Endothelial cell (in vitro differentiated cells): ENCODE measurements at places on chromosomes 11 and 22.

DNA sequence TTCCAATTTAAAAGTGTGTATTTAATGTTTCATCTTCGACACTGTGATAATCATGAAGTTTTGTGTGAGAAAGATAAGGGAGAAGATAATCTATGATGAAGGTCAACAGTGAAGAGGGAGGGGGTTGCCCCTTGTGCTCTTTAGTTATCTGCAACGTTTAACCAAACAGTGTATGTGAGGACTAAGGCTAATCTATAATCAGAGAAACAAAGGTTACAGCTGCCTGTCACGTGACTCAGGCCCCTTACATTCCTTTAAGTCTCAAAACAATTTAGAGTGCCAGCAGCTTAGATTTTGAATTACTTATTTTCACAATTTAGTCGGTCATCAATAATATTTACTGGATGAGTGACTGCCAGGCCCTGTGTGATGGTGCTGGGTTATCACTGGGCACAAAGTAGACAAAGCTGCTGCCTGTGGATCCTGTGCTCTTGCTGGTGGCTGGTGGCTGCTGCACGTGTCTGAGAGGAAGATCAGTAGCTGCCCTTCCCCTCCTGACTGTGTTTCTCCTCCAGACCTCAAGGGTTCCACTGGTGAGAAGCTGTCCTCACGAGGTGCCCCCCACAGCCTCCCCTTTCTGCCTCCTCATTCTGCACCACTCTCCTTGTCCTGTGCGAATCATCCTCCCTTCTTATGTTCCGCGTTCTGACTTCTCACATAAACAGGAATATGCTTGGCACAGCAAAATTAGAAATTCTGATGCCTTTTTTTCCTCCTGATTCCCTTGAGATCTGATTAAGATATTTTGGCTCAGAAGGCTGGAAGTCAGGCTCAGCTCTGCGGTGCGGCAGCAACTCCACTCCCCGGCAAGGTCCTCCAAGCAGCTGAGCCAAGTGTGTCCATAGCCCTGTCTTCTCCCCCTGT, 331.1 kb upstream of the B3GAT1 start:
- DNase-seq: no peak
- H3K4me1 ChIP-seq: no peaks in the 10 kb centered on the region
- H3K27ac ChIP-seq: no peak overlapping the region
- peaks cover 4% of the 10 kb centered on the region for H3K36me3 ChIP-seq

GRCh38 chr11:2751523-2752203, 51.9 kb upstream of the KCNQ1OT1 start:
- H3K4me3 ChIP-seq: no peak overlapping the region
- peaks cover 11% of the 10 kb centered on the region for H3K27me3 ChIP-seq
- DNase-seq: no peak

DNA sequence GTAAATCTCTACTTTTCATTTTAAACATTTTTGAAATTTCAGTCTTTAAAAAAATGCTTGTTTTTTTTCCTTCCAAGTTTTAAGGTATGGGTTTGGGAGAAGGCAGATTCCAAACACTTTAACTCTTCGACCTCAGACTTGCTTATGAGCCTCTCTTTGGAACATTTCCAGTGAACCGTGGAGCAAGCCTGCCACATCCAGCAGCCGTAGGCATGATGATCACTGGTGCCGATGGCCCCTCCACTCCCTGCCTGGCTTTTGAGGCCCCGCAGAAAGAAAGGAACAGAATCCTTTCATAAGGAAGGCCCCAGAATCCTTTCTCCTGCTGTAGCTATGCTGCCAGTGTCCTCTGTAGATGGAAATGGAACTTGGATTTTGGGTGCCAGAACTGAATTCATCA, 50.7 kb downstream of the BMAL1 start:
- no peak overlapping the region for H3K27ac ChIP-seq
- peaks cover 3% of the 10 kb centered on the region for H3K4me1 ChIP-seq
- peaks cover 5% of the 10 kb centered on the region for H3K27me3 ChIP-seq
- H3K36me3 ChIP-seq: no peaks in the 10 kb centered on the region
- H3K4me3 ChIP-seq: no peak overlapping the region

GRCh38 chr22:44154436-44154942, 26.2 kb upstream of the PARVG start:
- H3K27ac ChIP-seq: no peak overlapping the region
- peaks cover 2% of the 10 kb centered on the region for H3K27me3 ChIP-seq
- DNase-seq: no peak
- no peak overlapping the region for H3K4me3 ChIP-seq

- peaks cover 2% of the 10 kb centered on the region for H3K27me3 ChIP-seq
- H3K27ac ChIP-seq: no peak overlapping the region
- no peak for DNase-seq
Measured at GRCh38 chr11:19646308-19646707, 66.3 kb upstream of the NAV2 start.

- no peak overlapping the region for H3K27ac ChIP-seq
- H3K27me3 ChIP-seq: no peaks in the 10 kb centered on the region
- no peak overlapping the region for H3K4me3 ChIP-seq
- DNase-seq: no peak
- H3K36me3 ChIP-seq: peaks cover 9% of the 10 kb centered on the region
- no peaks in the 10 kb centered on the region for H3K4me1 ChIP-seq
Measured at GRCh38 chr22:47076758-47077157, 314.3 kb downstream of the TBC1D22A start.

DNA sequence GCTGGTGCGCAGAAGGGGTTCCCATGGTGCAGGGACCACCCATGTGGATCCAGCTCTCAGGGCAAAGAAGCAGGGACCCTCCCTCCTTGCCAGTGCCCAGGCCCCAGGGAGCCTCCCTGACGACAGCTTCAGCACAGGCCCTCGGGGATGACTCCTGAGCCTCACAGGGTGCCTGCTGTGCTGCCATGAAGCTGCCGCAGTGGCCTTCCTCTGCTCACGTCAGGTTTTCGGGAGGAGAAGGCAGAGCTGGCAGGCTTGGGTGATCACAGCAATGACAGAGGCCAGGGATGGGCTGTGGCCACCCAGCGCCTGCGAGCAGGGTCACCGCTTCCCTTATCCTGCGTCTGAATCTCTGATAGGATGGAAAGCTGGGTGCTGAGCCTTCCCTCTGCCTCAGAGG, 276.2 kb downstream of the BRD1 start:
- H3K4me1 ChIP-seq: peaks cover 3% of the 10 kb centered on the region
- H3K27me3 ChIP-seq: peaks cover 8% of the 10 kb centered on the region
- no peak overlapping the region for H3K4me3 ChIP-seq
- H3K36me3 ChIP-seq: no peaks in the 10 kb centered on the region
- no peak for DNase-seq

GRCh38 chr11:798093-798713, at the start of gene SLC25A22:
Gene SLC25A22 (minus strand): TSS chr11:798281. CDS start chr11:795006, 3,275 bp downstream.
- peak; percentile 95 for DNase-seq
- H3K36me3 ChIP-seq: no peaks in the 10 kb centered on the region
- H3K27me3 ChIP-seq: peaks cover 10% of the 10 kb centered on the region
- H3K4me1 ChIP-seq: no peaks in the 10 kb centered on the region

- peak overlapping the region; percentile 24 for H3K27ac ChIP-seq
- H3K27me3 ChIP-seq: peaks cover 16% of the 10 kb centered on the region
Measured at GRCh38 chr11:123588117-123588863, 66.1 kb downstream of the SCN3B start.

DNA sequence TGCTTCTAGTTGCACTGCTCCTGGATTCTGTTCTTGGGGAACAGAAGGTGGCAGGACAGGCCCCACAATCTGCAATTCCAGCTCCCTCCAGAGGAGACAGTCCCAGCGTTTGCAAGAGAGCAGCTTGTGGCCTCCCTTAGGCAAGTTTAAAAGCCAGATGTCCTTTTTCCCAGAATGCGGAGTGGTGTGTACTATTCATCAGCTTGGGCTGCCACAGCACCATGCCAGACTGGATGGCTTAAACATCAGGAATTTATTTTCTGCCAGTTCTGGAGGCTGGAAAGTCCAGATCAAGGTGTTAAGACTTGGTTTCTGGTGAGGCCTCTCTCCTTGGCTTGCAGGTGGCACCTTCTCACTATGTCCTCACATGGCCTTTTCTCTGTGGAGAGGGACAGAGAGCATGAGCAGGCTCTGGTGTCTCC, 11.7 kb downstream of the MIAT start:
- peaks cover 28% of the 10 kb centered on the region for H3K4me1 ChIP-seq
- no peak overlapping the region for H3K27ac ChIP-seq
- peak; percentile 73 for DNase-seq
- H3K27me3 ChIP-seq: peaks cover 3% of the 10 kb centered on the region
- H3K4me3 ChIP-seq: no peak overlapping the region

DNA sequence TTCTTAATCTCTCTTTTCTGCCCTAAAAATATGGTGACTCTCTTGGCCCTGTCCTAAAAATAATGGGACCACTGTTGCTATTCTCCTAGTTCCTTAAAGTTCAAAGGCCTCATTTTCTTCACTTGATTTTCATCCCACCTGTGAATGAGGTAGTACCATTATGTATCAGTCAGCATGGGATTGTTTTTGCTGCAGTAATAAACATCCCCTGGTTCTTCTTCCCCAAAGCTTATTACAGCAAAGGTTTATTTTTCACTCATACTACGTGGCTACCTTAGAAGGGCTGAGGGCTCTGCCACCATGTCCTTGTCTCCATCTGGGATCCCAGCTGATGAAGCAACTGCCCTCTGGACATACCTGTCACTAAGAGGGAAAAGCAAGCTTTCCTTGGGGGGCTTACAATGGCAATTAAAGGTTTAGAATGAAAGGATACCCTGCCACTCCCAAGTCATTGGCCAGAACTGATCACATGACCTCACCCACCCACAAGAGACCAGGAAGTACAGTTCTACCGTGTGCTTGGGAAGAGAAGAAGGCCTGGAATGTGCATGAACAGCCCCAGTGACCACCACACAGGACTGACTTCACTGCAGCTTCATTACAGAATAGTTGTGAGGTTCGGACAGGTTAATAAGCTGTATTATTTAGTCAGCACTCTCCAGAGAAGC, 7.8 kb downstream of the TTC38 start:
- H3K4me3 ChIP-seq: peak overlapping the region; percentile 37
- H3K4me1 ChIP-seq: no peaks in the 10 kb centered on the region
- no peak for DNase-seq
- peaks cover 30% of the 10 kb centered on the region for H3K36me3 ChIP-seq

DNA sequence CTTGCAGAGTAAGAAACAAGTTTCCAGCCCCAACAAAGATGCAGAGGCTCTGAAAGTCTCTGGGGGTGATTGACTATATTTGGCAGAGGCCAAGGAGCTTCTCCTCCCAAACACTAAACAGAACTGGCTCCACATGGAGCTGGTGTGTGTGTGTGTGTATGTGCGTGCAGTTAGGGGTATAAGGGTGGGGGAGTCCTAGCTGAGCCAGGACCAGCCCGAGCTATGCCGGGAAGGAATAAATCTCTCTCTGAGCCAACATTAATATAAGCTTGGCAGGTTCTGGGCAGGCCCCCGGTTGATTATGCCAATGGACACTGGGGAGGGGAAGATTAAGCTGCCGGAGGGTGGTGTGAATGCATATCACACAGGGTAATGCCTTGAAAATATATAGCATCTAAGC, 324.2 kb downstream of the MIAT start:
- H3K27ac ChIP-seq: no peak overlapping the region
- no peak for DNase-seq
- H3K27me3 ChIP-seq: peaks cover 4% of the 10 kb centered on the region
- no peak overlapping the region for H3K4me3 ChIP-seq
- H3K4me1 ChIP-seq: no peaks in the 10 kb centered on the region

- peaks cover 22% of the 10 kb centered on the region for H3K4me1 ChIP-seq
- peaks cover 21% of the 10 kb centered on the region for H3K27me3 ChIP-seq
- DNase-seq: no peak
- H3K36me3 ChIP-seq: no peaks in the 10 kb centered on the region
- H3K4me3 ChIP-seq: no peak overlapping the region
Measured at GRCh38 chr22:19886605-19887255, 32.1 kb upstream of the GNB1L start.

DNA sequence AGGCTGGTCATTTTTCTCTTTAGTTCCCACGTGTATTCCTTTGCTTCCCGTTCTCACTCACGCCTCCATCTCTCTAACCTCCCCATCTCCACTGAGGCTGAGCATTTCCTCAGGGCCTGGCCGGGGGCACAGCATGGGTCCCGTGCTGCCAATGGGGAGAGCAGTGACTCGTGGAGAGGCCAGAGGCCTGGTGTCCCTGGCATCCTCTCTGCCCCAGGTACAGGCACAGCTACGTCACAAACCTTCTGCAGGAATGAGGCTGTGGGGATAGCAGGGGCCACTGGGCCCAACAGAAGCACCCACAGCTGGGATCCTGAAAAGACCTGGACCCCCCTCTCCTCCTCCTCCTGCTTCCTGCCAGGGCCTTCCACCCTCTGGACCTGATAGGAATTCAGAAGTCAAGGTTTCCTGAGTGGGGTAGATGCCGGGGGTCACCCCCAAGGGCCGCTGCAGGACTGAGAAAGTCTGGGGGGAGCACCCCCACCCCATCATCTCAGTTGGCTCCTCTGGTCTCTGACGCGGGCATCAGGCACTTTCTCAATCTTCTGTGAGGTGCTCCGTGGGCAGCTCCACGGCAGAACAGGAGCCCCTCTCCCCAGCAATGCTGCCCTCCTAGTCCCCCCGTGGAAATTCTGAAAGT, 11.8 kb downstream of the PNPLA5 start:
- no peak overlapping the region for H3K27ac ChIP-seq
- H3K27me3 ChIP-seq: peaks cover 7% of the 10 kb centered on the region
- H3K4me3 ChIP-seq: no peak overlapping the region
- H3K4me1 ChIP-seq: peaks cover 3% of the 10 kb centered on the region

DNA sequence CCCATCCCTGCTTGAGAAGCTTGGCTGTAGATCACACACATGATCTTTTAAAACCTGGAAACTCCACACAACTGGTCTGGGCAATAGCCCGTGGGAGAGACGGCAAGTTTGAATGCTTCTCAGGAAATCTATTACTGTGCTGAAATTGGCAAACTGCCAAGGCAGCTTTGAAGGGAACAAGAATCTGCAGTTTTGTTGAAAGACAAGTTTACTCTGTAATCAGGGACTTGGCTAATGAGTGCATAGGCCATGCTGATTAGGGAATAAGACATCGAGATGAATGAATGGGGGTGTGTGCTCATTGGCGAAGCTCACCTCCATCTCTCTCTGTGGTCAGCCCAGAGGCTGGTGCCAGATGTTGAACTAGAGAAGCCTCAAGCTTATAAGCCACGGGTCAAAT, 218.8 kb downstream of the HIPK3 start:
- no peak overlapping the region for H3K4me3 ChIP-seq
- DNase-seq: no peak
- H3K36me3 ChIP-seq: no peaks in the 10 kb centered on the region
- no peaks in the 10 kb centered on the region for H3K4me1 ChIP-seq
- no peaks in the 10 kb centered on the region for H3K27me3 ChIP-seq

DNA sequence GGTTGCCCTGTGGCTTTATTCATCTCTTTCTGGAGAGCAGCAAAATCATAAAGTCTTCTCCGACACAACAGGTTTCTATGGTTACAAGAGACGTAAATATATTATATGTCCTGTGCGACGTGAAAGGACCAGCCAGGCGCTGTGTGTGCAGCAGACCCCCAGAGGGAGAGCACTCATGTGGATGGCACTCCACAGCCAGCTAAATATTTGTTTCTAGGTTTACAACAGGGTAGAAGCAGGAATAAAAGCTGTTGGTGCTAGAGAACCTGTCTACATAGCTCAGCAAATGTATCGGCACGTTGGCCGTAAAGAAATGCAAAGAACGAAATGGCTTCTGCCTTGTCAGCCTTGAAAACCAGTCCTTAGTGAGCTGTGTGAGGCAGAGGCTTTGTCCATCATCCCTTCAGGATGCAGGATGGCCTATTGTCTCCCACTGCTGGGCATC, 133.8 kb upstream of the PITPNB start:
- H3K36me3 ChIP-seq: peaks cover 6% of the 10 kb centered on the region
- H3K4me1 ChIP-seq: peaks cover 24% of the 10 kb centered on the region
- no peak for DNase-seq
- H3K27ac ChIP-seq: no peak overlapping the region
- no peaks in the 10 kb centered on the region for H3K27me3 ChIP-seq

- H3K4me1 ChIP-seq: no peaks in the 10 kb centered on the region
- peak overlapping the region; percentile 31 for H3K4me3 ChIP-seq
- H3K36me3 ChIP-seq: peaks cover 8% of the 10 kb centered on the region
- no peak for DNase-seq
Measured at GRCh38 chr11:93268287-93269040, 62.1 kb upstream of the DEUP1 start.
